ENCODE measurements at places on chromosomes 3 and 15.
A peak's percentile ranks its signal among the peaks of the same experiment; 100 is the strongest.

DNA sequence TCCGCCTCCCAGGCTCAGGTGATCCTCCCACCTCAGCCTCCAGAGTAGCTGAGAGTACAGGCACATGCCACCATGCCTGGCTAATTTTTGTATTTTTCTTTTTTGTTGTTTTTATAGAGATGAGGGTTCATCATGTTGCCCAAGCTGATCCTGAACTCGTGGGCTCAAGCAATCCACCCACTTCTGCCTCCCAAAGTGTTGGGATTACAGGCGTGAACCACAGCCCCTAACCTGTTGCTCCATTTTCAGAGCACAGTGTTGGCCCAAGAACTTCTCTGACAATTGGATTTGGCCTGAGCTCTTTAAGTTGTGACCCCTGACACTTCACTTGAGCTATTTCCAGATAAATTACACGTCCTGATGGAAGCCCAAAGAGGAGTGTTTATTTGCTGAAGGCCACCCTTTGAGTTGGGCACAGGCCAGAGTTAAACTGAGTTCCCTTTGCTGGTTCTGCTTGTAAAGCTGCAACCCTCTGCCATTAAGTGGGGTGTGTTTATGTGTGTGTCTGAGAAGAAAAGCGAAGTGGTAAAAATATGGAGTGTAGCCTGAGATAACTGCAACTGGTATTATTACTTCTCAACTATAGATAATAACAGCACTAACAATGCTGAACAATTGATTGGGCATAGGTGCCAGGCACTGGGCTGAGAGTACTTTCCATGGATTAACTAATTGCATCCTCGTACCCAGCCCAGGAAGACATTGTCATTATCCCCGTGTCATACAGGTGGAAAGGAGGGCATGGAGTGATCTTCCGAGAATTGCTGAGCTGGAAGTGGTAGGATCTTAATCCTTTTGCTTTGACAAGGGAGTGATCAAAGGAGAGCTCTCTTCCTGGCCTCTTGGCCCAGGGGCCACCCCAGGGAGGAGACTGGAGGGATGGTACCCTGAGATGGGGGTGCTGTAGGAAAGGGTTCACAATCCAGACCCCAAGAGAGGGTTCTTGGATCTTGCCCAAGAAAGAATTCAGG lies 91.5 kb upstream of the PROK2 start:
- no peak for DNase-seq

- no peak for DNase-seq
These were observed 25.8 kb downstream of the ALS2CL start for GRCh38 chr3:46667657-46668056.

DNA sequence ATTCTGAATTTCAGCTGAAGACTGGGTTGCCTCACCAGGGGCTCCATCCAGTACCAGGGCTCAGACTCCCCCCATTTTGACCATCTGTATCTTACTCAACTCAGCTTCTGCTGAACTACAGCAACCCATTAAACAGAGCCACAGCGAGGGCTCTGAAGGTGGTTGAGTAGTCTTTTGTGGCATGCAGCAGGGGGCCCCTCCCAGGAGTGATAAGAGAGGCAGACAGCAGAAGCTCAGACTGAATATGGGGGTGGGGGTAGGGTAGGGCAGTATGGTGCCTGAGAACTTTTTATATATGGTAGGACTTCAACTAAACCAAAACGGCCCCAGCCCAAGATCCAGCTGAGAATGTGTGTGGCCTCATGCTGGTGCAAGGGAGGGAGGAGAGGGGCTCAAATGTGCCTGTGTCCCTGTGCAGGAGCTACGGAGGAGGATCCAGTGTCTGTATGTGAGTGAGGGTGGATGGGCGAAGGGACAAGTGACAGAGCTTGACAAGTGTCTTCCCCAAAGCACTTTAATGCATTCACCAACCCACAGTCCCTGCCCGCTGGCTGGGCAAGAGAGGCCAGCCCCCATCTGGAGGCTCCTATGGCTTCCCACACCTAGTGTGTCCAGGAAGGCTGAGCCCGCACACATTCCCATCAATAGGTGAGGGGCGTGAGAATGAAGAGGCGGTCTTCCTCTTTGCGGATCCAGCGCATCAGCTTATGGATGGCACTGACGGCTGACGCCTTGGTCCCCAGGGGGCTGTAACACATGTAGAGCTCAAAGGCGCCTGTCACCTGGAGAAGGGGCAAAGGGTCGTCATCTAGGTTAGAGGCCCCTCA lies 4.9 kb upstream of the MST1R start:
- DNase-seq: no peak

- DNase-seq: no peak
These were observed 30.6 kb downstream of the CMTM7 start for GRCh38 chr3:32421991-32422859.

GRCh38 chr3:32420126-32421038 lies 28.7 kb downstream of the CMTM7 start:
- no peak for DNase-seq

DNA sequence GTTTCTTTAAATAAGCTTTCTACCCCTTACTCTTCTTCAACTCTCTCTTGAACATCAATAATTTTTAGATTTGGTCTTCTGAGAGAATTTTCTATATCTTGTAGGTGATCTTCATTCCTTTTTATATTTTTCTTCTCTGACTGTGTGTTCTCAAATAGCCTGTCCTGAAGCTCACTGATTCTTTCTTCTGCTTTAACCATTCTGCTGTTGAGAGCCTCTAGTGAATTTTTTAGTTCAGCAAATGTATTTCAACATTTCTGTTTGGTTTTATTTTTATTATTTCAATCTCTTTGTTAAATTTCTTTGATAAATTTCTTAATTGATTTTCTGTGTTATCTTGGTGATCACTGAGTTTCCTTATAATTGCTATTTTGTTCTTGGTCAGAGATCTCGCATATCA lies 19.6 kb downstream of the IQCH start:
- no peak for DNase-seq

- no peak for DNase-seq
These were observed 20.2 kb downstream of the TLE3 start for GRCh38 chr15:70077188-70078147.

DNA sequence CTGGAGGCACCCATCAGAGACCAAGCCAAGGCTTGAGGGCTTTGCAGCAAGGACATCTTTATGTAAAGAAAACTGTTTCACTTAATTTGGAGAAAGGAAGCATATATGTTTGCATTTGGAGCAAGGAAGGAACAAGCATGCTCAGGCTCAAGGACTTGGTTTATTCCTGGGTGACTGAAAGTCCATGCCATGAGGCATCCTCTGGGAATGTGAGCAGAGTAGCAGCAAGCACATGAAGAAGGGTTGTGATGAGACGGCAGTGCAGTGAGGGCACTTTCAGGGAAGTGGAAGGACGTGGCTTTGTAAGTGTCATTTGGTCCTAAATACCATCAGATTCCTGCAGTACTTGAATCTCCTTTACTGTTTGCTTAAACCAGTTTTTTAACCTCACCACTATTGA lies 26.8 kb downstream of the POLG start:
- DNase-seq: no peak

DNA sequence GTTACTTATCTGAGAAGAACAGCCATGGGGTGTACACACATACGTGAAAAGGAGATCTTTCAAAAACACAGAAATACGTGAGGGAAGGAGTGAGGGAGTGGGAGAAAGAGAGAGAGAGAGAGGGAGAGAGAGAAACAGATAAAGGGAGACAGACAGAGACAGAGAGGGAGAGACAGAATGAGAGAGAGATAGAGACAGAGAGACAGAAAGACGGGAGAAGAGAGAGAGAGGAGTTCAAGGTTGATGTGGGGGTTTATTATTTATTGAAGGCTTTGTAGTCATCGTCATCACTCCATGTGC lies 64.0 kb downstream of the CHST2 start:
- DNase-seq: no peak

GRCh38 chr15:42919799-42920518 lies 619 bp downstream of the TTBK2 start:
- peak; percentile 4 for DNase-seq

DNA sequence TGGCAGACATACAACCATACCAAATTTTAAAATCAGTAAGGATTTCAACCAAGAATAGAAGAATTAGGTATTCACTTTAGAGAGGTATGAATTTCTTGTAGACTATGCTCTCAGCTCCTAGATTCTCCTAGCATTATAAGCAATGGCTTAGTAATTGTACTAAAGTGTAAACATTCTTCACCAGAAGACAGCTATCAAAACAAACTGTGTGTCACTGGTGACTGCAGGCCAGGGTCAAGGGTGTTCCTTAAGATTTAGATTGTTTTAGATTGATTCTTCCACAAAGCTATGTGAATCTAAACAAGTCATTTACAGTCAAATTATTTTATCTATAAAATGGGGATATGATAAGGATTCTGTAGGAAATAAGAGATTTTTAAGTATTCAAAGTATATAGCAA lies 23.1 kb upstream of the GP5 start:
- DNase-seq: no peak

- DNase-seq: no peak
These were observed 57.0 kb upstream of the FRMD4B start for GRCh38 chr3:69442771-69443311.

- no peak for DNase-seq
These were observed 215.5 kb upstream of the LRTM1 start for GRCh38 chr3:55143336-55143735.

- no peak for DNase-seq
These were observed 12.5 kb downstream of the SMAD6 start for GRCh38 chr15:66714543-66714981.

DNA sequence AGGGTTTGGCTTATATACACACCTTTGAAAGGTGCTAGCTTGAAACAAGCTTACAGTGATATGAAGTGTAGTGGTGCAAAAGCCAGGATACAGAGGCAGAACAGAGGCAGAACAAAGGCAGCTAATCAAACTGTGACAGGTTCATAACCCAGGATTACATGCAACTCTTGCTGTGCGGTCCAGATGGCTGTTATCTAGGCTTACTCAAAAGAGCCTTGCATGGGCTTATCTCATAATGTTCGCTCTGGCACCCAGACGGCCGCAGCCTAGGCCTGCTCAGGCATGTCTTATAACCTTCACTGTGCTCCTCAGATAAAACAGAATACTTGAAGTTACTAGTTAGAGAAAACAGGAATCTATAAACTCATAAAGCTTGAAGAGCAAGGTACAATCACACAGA lies 22.8 kb upstream of the NOX5 start:
- no peak for DNase-seq

DNA sequence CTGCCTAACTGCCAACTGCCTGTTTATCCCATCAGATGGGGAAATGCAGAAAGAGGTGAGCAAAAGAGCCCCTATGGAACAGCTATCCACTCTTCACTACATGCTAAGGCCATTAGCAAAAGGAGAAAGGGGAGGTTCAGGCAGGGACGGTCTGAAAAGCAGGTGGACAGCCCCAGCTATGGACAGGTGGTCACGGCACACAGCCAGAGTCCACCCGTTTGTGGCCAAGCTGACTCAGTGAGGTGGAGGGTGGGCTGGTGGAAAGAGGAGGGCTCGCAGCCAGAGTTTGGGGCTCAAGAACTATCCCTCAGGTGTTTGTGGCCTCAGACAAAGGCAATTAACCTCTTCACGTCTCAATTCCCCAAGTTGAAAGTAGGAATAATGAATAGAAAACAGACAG lies 148.9 kb upstream of the UBE2E1 start:
- no peak for DNase-seq

DNA sequence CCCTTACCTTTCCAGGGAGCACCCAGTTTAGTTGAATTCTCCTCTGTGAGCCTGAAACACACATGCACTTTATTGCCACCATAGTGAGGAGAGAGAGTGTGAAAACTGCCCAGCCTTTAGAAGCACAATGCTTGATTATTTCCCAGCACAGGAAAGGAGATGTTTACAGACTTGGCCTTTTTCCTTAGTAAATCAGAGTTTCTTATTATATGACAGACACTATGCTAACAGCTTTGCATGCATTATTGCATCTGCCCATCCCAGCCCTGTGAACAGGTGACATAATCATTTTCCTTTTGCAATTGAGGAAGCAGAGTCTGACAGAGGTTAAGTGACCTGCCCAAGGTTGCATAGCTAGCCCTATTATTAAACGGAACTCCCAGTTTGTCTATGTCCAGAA lies 36.5 kb downstream of the CAPN3 start:
- no peak for DNase-seq

DNA sequence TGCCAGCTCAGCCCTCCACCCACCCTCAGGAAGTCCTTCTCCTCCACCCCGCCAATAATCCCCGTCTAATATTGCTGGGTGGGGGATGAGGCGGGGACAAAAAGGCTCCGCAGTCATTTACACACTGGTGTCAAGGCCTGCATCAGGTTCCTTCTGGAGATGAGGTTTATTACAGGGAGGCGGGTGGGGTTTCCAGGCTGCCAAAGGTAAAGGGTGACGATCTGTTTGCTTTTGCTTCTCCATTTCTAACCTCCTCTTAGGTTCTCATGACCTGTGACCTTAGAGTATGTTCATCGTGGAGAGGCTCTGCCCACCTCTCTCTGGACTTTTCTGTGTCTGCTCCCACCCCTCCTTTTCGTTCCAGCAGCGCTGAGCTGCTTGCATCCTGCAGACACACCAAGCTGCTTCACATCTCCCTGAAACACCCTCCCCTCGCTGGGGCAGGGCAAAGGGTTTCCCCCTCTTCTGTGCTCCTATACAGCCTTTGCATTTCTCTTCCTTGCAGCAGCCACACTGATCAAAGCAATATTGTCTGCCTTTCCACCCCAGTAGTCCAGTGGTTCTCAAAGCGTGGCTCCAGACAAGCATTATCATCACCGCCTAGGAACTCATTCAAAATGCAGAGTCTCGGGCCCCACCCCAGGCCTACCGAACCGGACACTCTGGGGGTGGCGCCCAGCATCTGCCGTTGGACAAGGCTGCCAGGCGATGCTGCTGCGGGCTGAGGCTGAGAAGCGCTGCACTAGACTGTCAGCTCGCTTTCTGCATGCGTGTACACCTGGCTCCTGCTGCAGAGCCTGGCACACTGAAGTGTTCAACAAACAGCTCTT lies 26.6 kb downstream of the CA12 start:
- no peak for DNase-seq

DNA sequence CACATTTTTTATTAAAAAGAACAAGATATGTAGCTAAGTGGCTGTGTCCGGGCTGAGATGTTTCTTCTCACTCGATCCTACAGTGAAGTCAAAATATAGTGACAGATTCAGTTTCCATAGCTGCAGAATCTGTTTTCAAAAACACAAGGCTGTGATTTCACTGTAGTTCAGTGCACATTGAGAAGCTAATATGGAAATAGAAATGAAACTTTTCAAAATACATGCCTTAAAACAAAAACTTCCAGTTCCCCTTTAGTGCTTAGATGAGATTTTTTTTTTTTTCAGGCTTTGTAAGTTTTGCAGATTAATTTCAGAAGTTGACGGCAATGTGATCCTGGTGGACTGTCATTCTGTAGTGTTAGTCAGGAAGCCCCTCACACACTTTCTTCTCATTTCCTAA lies 23.8 kb upstream of the TRAK1 start:
- DNase-seq: no peak

DNA sequence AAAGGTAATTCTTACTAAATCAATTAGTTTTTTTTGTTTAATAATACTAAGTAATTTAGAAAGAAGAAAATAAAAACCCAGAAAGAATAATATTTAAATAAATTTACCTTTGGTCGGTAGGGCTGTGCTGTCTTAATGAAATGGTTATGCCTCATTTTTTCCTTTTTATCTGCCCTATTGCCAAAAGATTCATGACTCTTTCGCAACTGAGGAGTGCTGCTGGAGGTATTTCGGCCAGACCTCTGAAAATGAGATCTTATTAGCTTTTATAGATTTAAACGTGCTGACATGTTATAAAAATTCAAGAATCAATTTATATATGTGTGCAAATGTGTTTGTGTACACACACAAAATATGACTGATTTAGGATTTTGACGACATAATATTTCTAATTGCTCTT lies 67.1 kb upstream of the USP50 start:
- no peak for DNase-seq
